Activated CD8-positive, alpha-beta memory T cell treated with anti-CD3 and anti-CD28 coated beads for 48 hours (primary cell): ENCODE measurements at places on chromosomes 1 and 21.

DNA sequence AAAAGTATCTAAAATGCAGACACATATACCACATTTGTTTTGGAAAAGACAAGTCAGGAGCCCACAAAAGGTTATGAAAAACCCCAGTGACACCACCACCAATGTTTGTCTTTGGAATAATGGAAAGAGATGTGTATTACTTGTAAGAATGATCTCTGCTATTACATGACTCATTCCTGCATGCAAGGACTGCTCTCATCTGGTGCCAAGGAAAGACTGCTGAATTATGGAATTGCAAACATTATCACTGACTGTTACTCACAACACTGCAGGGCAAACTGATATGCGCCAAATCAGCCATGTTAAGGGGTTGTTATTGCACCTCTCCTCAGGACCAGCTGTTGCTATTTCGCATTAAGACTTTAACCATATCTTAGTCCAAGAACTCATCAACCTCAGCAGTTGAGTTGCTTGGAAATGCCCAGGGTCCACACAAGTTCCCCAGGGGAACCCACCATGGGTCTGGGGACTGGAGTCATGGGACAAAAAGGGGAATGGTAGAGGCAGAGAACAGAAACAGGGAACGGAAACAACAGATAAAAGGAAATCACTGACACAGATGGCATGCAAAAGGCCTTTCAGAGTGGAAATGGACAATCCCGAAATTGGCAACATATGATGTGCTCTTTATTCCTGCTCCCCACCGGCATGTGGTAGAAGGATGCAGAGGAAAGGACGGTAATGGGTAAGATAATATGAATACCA, 34.4 kb downstream of the CAPZB start:
- DNase-seq: no peak

DNA sequence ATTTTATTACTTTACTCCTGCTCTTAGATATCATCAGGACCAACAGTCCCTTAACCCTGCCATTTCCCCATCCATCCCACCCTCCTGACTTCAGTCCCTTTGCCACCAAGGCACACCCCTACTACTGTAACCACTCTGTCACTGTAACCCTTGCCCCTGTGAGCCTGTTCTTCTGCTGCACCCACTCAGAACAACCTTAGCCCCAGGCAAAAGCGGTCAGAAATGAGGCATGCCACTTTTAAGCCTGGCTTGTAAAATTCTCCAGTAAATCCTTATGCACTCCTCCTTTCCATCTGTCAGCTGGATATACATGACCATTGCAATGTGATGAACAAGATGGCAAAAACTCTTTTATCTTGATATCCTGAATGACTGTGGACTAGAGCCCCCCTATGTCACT, 555.0 kb upstream of the PLXNA2 start:
- no peak for DNase-seq

GRCh38 chr1:210252621-210253051, 20.0 kb downstream of the SERTAD4 start:
- DNase-seq: no peak

DNA sequence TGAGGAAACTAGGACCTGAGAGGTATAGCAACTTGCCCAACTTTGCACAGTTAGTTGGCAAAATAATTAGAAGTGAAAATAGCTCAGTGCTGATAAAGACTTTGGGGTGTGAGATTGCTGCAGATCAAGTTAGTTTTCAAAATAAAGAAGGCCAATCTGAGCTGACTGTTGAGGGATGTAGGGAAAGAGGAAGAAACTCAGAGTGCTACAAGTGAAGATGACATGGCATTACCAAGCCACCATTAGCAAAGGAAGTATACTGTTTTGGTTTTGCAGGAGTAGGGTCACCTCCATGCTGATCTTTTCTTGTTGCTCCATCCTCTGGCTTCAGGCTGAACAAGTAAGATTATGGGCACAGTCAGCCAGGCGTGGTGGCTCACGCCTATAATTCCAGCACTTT, 78.7 kb upstream of the ADAM30 start:
- DNase-seq: no peak

DNA sequence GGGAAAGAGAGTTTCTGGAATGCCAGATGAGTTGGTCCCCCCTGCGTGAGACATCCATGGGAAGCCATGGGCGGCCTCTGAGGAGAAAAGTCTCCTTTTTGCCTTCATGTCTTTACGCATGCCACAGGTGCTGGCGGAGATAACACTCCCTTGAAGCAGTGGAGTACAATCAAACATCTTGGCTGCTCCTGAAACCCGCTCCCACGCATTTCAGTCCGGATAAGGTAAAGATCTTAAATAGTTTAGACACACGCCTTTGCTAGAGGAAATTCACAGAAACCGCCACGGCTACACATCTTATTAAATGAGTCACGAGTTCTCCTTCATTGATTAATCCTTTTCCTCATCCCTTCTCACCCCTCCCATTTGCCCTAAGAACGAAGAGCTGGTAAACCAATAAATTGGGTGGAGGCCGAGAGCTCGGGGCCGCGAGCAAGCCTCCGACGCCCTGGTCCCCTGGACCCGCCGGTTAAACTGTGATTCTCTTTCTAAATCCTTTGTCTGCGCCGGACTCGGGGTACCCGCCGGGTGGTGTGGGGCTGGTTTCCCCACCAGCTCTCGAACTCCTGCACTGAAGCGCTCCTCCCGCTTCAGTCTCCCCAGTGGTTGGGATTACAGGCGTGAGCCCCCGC, 6.6 kb upstream of the ZNF669 start:
- DNase-seq: no peak

- DNase-seq: no peak
Observed at GRCh38 chr1:34057347-34058130, 107.5 kb downstream of the CSMD2 start.

DNA sequence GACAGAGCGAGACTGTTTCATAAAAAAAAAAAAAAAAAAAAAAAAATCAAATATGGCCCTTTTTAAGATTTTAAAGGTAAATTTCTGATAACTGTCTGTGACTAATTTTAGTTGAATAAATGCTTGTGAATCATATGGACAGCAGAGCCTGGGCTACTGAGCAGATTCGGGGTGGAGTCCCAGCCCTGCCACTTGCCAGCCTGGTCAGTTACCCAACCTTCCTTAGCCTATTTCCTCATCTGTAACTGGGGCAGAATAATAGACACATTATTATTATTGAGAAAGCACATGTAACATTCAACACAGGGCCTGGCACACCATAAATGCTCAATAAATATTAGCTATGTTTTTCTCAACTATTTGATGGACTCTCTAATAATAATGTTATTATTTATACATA, 11.2 kb upstream of the H3-3A start:
- DNase-seq: no peak

- no peak for DNase-seq
Observed at GRCh38 chr1:238138059-238138626, 247.4 kb upstream of the ZP4 start.

GRCh38 chr1:176694713-176695112, 231.7 kb downstream of the PAPPA2 start:
- no peak for DNase-seq

GRCh38 chr1:182348961-182349747, 42.4 kb downstream of the GLUL start:
- no peak for DNase-seq

DNA sequence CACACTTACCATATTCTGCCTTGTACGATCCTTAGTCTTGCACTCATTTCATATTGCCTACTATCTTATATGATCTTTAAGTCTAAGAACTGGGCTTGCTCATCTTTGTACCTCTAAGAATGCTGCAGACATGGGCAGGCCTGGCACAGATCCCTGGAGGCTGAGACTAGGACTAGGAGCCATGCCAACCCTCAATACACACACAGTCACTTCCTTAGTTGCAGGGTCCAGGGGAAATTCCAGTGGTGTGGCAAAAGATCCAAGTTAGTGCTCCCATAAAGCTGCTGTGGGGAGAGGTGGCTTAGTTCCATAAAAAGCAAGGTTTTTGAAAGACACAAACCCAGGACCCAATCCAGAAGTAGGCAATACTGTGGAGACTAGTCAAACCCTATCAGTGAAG, 59.9 kb downstream of the CYYR1 start:
- DNase-seq: no peak

- DNase-seq: no peak
Observed at GRCh38 chr1:51351907-51352306, 21.5 kb upstream of the TTC39A start.

- no peak for DNase-seq
Observed at GRCh38 chr1:71796006-71796405, 486.3 kb downstream of the NEGR1 start.

- no peak for DNase-seq
Observed at GRCh38 chr1:168827557-168827956, 98.6 kb upstream of the DPT start.

DNA sequence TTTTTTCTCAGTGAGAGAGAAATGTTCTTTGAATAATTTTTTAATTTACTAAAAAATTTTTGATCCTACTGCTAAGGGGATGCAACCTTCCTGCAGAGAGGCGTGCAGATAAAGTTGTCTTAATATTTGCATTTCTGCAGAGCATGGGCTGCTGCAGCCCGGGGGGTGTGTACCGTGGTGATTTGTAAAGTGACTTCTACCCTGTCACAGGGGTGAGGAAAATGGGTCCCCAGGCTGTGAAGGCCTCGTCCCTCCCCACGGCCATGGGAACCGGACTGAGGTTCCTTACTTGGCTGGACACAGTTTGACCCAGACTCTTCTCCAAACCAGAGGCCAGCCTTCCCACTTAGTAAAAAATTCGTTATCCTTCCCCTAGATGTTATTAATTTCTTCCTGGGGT, 9.5 kb upstream of the C1orf174 start:
- no peak for DNase-seq

GRCh38 chr1:78003882-78004718, 639 bp upstream of the DNAJB4 start:
- DNase-seq: no peak

DNA sequence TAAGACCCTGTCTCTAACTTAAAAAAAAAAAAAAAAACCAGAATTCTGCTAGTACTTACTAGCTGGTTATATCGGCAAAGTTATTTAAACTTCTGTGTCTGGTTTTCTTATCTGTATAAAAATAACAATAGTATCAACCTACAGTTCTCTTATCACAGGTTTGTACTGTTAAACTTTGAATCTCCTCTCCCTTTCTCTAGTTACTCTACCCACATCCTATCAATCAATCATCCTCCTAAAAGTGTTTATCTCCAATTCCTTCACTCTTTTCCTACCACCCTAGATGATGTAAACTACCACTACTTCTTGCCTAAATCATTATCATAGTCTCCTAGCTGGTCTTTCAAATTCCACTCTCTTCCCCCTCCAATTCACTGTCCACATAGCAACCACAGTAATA, 27.6 kb downstream of the USP33 start:
- DNase-seq: no peak

GRCh38 chr1:43021547-43022474, 63.1 kb upstream of the SLC2A1 start:
- DNase-seq: no peak

GRCh38 chr1:12414444-12415018, 184.7 kb downstream of the VPS13D start:
- DNase-seq: no peak

DNA sequence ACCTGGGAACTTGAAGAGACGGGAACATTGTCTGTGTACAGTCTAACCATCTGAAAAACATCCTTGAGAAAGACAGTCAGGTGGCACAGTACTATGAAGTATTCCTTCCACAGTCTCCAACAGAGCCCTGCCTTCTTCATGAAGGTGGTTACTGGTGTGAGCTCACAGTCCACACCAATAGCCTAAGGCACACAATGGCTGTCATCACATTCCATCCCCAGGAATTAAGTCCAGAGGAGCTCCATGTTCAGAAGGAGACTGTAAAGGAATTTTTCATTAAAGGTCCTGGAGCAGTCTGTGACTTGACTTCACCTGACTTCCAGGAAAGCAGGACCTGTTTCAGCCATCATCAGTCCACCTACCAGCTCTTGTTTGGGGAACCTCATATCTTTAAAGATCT, 180.2 kb downstream of the C1orf21 start:
- no peak for DNase-seq

GRCh38 chr21:46443910-46444309, 14.8 kb upstream of the DIP2A start:
- DNase-seq: no peak

DNA sequence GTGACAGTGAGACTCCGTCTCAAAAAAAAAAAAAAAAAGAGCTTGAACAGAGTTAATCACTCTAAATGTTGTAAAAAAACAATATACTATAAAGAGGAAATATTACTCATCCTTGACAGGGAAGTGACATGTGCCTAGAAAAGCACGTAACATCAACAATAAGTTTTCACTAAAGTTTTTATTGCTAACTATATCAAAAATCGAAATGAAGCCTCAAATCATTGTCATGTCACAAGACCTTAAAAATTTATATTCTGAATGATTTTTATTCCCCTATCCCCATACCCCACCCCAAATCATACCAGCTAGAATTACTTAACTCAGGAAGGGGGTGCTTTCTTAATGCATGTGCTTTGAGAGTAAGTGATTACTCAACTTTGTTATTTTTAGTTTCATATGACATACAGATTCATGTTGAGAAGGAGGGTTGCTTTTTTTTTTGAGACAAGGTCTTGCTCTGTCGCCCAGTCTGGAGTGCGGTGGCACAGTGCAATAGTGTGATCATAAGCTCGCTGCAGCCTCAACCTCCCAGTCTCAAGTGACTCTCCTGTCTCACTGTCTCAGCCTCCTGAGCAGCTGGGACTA, 53.6 kb upstream of the MUTYH start:
- no peak for DNase-seq

DNA sequence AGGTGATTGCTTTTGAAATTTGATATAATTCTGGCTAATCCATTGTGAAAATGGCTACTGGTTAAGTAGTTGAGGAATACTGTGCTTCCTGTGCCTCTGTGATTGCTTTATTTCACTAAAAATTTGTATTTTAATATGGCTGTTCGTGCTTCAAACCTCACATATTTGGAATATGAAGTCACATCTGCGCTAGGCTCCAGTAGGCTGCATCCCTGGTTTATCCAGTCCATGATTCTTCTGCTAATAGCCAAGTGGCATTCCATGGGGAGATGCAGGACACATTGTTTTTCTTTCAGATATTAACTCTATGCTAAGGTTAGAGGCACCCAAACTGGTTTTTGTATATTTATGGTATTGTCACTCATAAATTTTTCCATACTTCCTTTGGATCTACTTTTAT, 25.9 kb downstream of the DNM3 start:
- no peak for DNase-seq

DNA sequence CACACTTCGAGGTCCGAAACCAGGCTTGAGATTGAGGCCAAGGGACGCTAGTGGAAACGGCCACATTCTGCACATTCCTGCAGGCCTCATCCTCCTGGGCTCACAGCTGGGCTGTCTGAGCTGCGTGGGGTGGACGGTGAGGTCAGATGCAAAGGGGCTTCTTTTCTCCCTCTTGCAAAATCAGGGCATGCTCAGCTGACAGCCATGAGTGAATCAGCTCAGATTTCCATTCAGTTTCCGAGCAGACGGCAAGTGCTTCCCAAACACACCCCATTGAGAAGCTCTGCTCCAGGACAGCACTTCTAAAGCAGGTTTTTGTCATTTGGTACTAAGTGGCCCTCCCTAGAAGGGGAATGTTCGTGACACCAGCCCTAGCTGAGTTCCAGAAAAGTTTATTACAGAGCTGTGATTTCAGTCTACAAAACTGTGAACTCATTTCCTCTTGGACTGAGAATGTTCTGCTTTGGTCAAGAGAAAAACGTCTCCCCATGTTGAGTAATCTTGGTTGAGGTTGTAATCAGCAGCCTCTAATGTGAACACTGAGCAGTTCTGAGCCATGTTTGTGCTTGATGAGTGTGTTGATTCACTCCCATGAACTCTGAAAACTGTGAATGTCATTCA, 10.0 kb downstream of the PDPN start:
- DNase-seq: no peak
